Astrocyte of the spinal cord (primary cell): ENCODE measurements at places on chromosomes 13 and 19.

GRCh38 chr13:34035676-34036325 lies 217.9 kb downstream of the RFC3 start:
- DNase-seq, result no peak

- no peak for DNase-seq
Observed at GRCh38 chr19:55538132-55538531, 1.2 kb upstream of the SBK2 start.

GRCh38 chr13:110108348-110109139 lies 198.4 kb downstream of the COL4A1 start:
- peak; percentile 89 for DNase-seq

GRCh38 chr13:98853771-98854221 lies 101.3 kb upstream of the SLC15A1 start:
- peak; percentile 86 for DNase-seq

DNA sequence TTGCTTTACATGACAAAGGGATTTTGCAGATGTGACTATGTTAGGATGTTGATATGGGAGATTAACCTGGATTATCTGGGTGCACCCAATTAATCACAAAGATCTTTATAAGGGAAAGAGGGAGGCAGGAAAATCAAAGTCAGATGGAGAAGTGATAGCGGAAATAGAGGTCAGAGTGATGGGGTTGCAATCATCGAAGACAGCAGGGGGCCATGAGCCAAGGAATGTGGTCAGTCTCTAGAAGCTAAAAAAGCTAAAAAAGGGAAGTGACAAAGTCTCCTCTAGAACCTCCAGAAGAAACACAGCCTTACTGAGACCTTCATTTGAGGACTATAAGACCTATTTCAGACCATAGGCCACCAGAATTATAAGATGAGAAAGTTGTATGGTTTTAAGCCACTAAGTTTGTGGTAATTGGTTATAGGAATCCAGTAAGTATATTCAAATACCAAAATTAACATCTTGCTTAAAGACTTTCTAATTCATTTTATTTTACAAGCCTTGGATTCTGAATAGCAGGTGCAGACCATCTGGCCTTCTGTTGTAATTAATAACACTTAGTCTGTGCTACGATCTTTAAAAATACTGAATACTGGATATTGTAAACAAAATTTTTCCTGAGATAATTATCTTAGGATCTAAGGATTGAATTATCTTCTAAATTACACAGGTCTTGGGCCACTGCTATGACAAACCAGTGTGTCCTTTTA lies 493.4 kb upstream of the PCDH20 start:
- no peak for DNase-seq
